ENCODE measurements at places on chromosomes 3 and 15. TPM values are rescaled to one million over a fixed set of nuclear protein-coding genes. Genes with fewer than 3 reads are reported as not detected.

CCDC191 gene
- total RNA-seq: 0.78 TPM

- peak; percentile 58 for DNase-seq
Measured at GRCh38 chr3:133896002-133896761, 500 bp upstream of the RAB6B start.

LHFPL4 gene
- total RNA-seq: not detected

LRTM1 gene
- total RNA-seq: not detected

DNA sequence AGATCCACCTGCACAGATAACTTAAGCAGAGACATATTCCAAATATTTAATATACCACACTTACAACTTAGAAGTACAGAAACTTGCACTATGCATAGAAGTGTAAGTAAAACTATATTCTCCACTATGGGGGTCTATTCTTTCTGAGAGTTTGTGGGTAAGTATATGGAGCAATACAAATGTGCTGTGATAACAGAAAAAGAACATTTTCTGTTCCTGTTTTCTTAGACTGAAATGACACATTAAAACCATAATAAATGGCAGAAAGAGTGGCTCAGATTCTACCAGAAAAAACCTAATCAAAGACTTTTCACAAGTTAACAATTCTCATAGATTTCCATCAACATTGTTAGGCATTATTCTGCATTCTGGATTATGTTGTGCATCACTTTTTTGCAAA lies 96.6 kb upstream of the WNT7A start:
- no peak for DNase-seq

IL12A gene
- total RNA-seq: 0.46 TPM

- DNase-seq: no peak
Measured at GRCh38 chr3:196477678-196478077, 25.9 kb downstream of the RNF168 start.

CSPG5 gene
- 0.35 TPM for total RNA-seq

GRCh38 chr3:40585381-40586016 lies 60.7 kb downstream of the ZNF621 start:
- no peak for DNase-seq

All from Right ventricle myocardium inferior (tissue), 1 donor.